GM04504 (cell line): ENCODE measurements at places on chromosomes 5 and 9.

GRCh38 chr9:133707065-133707762 lies 30.9 kb downstream of the SARDH start:
- no peak for DNase-seq

DNA sequence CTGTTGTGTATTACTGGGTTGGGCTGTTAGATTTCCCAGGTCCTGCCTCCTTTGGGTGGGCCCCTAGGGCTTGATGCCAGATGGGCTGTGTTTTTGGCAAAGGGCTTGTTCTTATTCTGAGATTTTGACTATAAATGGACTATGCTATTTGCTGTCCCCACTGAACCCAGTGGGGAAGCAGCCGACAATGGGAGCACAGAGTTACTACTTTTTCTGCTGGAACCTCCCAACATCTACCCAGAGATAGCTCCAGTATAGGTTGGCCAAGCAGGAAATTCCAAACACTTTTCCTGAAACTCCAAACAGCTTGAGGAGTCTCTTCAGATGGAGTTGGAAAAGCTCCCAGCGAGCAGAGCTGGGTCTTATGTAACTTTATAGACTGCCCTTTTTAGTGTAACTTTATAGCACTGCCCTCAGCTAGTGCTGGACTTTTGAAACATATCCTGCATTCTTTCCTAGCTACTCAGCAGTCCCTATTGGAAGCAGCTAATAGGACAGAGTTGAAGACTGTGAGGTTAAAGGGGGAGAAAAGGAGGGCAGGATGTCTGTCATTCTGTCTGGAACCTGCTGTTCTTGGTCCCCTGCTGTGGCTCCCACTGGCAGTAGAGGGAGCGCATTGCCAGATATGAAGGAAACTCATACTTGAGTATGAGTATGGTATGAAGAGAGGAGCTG lies 21.0 kb downstream of the RUSC2 start:
- DNase-seq, result peak; percentile 98

GRCh38 chr9:137077758-137078693 lies 709 bp downstream of the UAP1L1 start:
- DNase-seq, result no peak

DNA sequence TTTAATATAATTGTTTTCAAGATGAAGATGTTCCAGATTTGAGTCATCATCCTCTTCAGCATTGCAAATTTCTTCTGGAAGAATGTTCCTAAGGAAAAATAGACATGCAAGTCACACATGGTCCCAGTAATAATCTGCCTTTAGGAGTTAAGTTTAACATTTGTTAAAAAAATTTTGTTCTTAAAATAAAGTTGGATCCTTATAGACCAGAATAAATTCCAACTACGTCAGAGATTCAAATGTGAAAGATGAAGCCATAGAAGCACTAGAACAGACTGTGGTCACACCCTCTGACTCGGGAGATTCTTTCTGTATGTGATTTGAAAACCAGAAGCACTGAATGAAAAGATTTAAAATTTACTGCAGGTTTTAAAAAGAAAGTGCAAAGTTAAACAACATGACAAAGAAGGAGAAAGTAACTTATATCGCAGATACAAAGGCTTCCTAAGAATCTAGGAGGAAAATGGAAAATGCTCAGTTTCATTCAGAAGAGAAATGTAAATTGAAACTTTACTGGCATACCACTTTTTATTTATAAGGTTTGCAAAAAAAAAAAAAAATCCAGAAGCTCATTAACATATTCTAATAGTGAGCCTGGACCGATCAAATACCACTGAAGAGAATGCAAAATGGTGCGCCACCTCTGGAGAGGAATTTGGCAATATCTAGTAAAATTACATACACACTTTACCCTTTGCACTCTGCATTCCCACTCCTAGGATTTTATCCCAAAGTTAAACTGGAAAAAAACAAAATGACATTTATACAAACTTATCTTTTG lies 14.3 kb upstream of the ASPN start:
- DNase-seq, result no peak

GRCh38 chr5:177369645-177370440 lies 12.1 kb downstream of the RGS14 start:
- DNase-seq, result no peak

DNA sequence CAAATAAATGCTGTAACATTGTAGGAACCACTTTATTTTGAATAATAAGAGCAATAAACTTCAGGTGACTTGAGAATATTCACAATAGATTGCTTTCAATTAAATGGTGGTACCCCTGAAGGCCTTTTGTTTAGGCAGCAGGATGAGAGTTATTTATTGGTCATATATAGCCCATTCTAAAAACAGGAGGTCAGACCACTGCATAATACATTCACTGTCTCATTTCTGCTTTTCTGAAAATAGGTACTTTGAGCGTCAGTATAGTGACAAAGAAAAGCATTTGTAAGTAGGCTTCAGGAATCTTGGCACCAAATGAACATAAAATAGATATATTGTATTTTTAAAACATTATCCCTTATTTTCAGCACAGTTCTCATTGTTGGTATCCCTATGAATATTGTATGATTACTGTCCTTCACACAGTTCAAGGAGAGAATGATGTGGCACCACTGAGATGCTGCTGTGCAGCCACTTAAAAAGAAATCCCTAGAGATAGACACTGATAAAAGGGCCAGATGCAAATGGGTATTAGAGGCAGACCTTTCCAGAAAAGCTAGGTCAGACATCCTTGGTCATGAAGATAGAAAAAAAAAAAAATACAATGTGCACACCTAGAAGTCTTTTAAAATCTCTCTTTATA lies 381.8 kb upstream of the ST8SIA4 start:
- DNase-seq, result no peak

DNA sequence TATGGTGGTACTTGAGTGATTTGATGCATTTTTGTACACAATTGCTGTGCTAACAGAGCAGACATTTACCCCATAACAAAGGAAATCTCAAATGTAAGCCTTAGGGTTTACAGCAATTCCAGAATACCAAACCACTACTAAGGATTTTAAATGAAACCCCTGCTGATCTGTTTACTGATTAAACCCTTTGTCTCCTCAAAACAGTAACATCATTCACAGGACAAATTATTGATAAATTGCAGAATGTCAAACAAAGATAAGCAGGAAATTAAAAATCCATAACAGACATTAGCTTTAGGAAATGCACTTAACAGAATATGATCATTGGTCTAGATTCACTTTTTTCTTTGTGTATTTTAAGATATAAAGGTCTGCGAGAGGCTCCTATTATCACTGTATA lies 1016.4 kb upstream of the DMAC1 start:
- no peak for DNase-seq

- DNase-seq, result no peak
Observed at GRCh38 chr9:90854637-90855175, 53.1 kb downstream of the SYK start.

DNA sequence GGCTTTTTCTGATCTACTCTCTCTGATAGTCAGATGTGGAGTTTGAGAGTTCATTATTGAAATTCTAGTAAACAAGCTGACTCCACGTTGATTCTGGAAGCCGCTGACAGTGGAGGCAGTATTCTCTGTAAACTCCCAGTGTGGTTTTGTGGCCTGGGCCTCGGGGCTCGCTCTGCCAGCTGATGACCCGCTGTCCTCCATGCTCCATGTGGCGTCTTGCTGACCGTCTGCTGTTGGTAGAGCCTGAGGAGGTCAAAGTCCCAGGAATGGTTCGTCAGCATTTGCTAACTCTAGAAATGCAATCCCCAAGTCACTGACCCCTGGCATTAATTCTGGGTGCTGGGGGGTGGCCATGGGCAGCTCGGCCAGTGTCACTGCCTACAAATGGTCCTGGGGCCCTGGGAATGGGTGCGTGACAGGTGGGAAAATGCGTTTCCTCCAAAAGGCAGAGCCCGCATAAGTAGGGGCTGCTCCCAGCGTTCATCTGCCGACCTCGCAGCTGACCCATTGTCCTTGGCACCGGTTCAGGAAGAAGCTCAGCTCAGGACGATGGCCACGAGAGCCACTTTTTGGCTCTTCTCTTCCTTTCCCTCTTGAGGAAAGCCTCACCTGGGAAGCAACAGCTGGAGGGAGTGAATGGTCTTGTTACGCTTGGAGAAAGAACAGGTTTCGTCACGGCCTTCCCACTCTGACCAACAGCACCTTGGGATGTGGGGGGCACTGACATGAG lies 55.1 kb downstream of the MRPL36 start:
- DNase-seq, result no peak

DNA sequence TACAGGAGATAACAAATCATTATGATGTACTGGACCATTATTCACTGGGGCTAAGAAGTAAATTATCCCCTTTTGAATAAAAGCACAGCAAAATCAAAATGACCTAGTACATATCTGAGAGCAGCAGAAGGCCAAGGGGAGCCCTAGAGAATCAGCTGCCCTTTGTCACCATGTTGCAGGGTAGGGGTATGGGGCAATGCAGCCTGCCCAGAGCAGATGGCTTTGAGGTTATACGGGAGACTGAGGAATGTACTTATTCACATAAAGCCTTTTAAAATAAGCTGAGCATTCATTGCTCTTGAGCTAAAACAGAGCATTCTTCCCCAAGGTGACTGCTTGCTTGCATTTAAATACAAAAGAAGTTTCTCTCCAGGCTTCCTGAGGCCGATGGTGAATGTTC lies 2.6 kb upstream of the TNFAIP8 start:
- DNase-seq, result no peak

DNA sequence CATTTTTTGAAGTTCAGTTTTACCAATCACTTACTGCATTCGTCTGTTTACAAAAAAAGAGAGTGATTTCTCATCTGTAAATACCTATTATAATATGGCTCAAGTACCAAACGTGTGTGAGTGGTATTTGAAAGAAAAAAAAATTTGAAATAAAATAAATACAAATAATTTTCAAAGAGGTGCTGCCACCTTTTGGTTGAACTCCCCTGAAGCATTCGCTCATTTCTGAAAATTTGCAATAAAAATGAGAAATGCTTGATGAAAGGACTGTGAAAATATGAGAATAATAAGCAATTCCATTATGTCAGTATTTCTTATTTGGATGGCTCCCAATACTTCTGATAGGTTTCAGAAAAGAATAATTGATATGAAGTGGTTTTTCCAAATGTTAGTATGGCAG lies 409.9 kb downstream of the CTNND2 start:
- DNase-seq, result no peak

DNA sequence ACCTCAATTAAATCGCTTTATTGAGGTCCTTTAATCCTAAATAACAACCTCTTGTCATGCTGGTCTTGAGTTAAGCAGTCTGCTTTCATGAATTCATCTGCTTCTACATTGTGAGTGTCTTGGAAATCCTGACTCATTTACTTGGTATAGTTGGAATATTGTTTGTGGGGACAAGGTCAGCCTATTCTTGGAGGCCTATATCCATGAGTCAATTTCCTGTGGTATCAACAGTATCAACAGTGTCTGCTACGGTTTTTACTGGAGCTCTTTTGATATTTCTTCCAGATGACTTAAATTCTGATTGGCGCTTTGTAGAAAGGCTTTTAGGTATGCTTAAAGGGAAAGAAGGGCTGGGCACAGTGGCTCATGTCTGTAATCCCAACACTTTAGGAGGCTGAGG lies 71.2 kb upstream of the PARP8 start:
- peak; percentile 28 for DNase-seq

DNA sequence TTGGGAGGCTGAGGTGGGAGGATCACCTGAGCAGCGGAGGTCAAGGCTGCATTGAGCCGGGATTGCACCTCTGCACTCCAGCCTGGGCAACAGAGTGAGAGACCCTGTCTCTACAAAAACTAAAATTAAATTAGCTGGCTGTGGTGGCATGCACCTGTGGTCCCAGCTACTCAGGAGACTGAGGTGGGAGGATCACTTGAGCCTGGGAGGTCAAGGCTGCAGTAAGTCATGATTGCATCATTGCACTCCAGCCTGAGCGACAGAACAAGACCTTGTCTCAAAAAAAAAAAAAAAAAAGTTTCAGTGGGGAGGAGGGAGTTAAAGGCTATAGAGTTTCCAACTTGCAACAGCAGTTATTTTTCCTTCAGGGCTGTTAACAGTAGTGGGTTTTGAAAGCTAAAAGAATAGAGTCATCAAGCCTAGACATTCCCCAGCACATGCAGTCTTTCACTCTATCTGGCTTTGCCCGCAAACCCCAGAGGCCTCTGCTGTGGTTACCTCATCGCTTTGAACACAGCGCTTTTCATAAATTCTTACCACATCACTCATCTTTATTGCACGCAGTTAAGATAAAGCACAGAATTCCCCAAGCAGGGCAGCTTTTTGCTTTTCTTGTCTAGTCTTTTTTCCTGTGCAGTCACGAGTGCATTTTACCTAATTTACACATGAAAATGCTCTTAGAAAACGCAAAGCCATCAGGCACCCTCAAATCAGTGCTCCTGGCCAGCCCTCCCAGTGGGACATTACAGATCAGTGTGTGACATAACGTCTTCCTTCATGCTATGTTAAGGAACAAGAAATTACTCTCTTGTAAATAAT lies 8.7 kb upstream of the SLC2A8 start:
- peak; percentile 88 for DNase-seq

GRCh38 chr5:150603491-150603890 lies 37.0 kb upstream of the SYNPO start:
- DNase-seq, result no peak

DNA sequence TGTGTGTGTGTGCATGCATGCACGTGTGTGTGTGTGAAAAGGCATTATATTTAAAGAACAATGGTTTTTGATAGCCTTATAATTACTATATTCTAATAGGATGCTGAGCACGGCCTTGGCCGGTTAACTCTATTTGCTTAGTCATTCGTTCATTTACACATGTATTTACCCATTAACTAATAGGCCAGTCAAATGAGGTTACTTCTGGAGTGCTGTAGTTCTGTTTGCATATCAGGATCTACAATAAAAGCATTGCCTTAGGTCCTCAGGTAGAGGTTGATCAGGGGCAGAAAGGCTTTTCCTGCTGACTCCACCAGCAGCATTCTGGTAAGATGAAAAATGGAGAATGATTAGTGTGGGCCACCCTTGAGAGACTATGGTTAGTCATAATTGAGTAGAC lies 219.0 kb downstream of the COMMD10 start:
- DNase-seq, result no peak
